ENCODE measurements at places on chromosomes 13 and 19.

- DNase-seq = no peak
Measured at GRCh38 chr13:98476106-98476505, 100.8 kb downstream of the STK24 start.

- DNase-seq = no peak
Measured at GRCh38 chr13:75153834-75154233, 328.1 kb downstream of the TBC1D4 start.

- DNase-seq = no peak
Measured at GRCh38 chr13:27578121-27579030, 42.0 kb downstream of the LNX2 start.

DNA sequence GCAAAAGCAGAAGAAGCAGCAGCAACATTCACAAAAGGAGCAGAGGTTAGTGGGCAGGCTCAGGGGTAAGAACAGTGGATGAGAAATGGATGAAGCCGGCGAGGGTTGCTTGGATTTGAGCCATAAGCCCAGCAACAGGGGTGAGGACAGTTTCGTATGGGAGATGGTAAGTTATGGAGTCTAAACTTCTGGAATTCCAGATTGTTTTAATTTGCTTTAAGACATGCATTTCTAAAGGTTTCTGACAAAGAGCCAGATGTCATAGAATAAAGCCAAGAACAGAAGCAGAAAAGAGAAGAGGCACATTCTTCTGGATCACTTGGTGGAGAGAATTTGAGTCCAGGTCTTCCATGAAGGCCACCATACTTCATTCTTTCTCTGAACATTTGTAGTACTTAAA lies 76.6 kb downstream of the TNFSF11 start:
- no peak for DNase-seq

- no peak for DNase-seq
Measured at GRCh38 chr13:40189426-40189825, 477.0 kb downstream of the FOXO1 start.
